ENCODE measurements at places on chromosomes 7 and 10.

- DNase-seq: no peak
These were observed 79.5 kb upstream of the SVIL start for GRCh38 chr10:29714096-29714874.

DNA sequence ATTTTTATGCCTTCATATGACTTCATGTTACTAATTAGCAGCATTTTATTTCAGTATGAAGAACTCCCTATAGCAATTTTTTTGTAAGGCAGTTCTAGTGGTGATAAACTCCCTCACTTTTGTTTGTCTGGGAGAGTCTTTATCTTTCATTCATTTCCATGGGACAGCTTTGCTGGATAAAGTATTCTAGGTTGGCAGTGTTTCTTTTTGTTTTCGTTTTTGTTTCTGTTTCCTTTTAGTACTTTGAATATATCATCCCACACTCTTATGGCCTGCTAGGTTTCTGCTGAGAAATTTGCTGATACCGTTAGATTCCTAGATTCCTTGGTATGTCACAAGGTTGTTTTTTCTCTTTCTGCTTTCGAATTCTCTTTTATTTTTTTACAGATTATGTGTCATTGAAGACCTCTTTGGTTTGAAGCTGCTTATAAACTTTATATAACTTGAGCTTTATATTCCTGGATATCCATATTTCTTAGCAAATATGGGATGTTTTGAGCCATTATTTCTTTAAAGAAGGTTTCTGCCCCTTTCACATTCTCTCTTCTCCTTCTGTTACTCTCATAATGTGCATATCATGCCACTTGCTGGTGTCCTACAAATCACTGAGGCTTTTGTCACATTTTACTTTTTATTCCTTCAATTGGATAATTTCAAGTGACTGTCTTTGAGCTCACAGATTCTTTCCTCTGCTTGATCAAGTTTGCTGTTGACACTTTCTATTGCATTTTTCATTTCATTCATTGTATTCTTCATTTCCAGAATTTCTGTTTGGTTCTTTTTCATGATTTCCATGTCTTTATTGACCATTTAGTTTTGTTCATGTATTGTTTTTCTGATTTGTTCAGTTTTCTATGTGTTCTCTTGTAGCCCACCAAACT lies 28.9 kb upstream of the AHR start:
- DNase-seq: no peak

DNA sequence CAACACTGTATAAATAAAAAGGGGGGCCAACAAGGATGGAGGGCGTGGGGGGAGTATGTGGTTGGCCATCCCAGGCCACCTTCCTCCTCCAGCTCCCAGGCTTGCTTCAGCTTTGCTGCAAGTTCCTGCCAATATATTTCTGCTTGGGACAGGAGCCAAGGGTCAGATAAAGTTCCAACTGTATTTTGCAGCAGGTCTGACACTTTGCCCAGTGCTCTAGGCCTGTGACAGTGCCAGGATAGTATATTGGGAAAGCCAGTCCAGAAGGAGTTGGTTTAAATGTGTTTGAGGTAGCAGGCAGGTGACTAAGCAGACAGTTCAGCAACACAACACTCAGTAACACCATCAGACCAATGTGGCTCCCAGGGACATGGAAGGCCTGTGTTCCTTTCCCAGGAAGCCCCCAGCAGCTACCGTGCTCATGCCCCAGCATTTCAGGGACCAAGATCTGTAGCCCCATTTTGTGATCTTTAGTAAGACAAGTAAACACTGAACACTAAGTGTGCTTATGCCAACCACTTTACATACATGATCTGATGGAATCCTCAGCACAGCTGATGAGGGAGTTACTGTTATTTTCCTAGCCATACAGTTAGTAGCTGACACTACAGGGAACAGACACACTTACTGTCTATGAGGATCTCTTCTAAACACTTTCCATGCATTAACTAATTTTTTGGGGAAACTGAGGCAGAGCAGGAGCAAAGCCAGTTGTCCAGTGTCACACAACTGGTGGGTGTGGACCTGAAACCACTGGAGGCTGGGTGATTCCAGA lies 38.9 kb downstream of the DNAJB12 start:
- DNase-seq: no peak

DNA sequence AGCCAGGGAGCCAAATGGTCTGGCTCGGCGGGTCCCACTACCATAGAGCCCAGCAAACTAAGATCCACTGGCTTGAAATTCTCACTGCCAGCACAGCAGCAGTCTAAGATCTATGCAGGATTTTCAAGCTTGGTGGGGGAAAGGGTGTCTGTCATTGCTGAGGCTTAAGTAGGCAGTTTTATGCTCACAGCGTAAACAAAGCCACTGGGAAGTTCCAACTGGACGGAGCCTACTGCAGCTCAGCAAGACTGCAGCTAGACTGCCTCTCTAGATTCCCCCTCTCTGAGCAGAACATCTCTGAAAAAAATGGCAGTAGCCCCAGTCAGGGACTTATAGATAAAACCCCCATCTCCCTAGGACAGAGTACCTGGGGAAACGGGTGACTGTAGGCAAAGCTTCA lies 277.6 kb upstream of the PHF14 start:
- DNase-seq: no peak

- no peak for DNase-seq
These were observed 107.0 kb downstream of the PLXNA4 start for GRCh38 chr7:132469264-132469663.

- no peak for DNase-seq
These were observed 103.8 kb downstream of the POLL start for GRCh38 chr10:101484175-101484745.

DNA sequence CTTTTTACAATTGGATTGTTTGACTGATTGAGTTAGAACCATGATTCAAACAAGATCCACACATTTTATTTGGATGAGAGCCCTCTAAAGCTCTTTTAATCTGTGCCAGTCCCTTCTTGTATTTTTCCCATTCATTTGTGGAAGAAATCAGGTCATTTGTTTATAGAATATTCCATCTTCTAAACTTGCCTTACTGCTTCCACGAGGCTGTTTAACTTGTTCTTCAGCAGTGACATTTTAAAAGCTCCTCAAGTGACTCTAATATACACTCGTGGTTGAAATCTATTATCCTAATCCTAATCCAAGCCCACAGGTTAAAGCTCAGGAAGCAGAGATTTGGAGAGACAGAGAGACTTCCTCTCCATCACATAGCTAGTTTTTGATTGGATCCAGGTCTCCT lies 155.4 kb upstream of the SVIL start:
- no peak for DNase-seq

GRCh38 chr10:12214763-12215218 lies 18.8 kb downstream of the CDC123 start:
- DNase-seq: no peak
